ENCODE measurements at places on chromosomes 7 and 10.

GRCh38 chr10:122713091-122713885, 13.6 kb upstream of the C10orf120 start:
- no peak for DNase-seq

DNA sequence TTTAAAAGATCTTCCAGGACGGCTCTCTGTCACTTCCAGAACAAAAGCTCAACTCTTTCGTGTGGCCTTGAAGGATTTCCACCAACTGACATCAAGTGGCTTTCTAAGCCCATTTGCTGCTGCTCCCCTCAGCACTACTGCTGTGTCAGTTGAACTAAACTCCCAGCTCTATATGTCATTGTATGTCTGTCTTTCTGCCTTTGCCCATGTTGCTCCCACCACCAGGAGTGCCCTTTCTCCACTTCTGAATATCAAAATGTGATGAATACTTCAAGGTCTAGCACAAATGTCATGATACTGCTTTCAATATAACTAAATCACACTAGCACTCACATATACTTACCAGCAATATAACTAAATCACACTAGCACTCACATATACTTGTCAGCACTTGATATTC, 138.3 kb downstream of the ATXN7L1 start:
- DNase-seq = no peak

- no peak for DNase-seq
Measured at GRCh38 chr10:132556994-132557441, 19.4 kb downstream of the INPP5A start.

DNA sequence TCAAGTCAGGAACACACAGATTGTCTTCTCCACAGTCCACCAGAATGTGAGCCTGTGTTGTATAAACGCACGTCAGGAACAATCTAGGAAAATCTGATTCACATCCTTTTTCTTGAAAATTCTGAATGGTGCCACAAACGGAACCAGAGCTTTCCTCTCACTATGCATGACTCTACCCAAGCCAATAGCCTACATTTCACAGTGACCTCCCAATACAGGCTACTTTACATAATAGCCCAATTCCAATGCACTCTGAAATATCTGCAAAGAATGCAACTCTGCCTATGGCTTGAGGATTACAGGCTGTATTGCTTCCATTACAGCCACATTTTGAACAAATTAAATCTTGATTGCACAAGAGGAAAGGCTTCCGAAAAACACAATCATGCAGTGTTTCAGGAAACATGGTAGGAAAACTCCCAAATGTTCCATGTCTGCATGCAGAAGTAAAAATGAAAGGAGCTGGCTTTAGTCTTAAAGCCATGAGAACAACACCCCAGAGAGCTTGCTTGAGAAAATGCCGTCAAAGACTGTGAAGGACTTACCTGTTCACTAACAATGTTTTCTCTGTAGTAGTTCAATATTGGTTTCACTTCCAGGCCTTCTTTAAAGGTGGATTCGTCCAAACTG, 113.9 kb downstream of the ITGA8 start:
- DNase-seq = no peak

- DNase-seq = no peak
Measured at GRCh38 chr7:107045195-107045960, 873 bp downstream of the PRKAR2B start.

- DNase-seq = no peak
Measured at GRCh38 chr7:142556740-142557139, 192.5 kb upstream of the PRSS1 start.

DNA sequence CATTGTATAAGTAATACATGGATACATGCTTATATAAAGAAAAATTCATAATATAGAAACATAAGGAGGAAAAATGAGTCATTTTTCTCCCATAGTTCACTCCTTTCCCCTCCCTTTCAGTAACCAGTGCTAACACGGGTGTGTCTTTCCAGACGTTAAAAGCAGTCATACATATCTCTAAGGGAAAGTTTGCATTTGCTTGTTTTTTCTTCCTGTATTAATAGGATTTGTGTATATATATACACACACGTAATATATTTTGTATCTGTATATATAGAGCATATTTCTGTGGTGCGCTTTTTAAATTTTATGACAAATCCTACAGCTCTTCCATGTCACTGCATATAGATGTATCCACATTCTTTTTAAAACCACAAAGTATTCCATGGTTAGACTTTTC, 78.8 kb downstream of the RALA start:
- no peak for DNase-seq

GRCh38 chr10:126080879-126081411, 184.6 kb downstream of the FANK1 start:
- no peak for DNase-seq

GRCh38 chr10:92573798-92574547, at the start of gene IDE:
TSS of gene IDE (minus strand) at chr10:92574093. CDS start at chr10:92574019, 74 bp downstream.
- DNase-seq = peak; percentile 43

GRCh38 chr7:36787933-36788378, 63.7 kb upstream of the AOAH start:
- no peak for DNase-seq

- no peak for DNase-seq
Measured at GRCh38 chr7:33904681-33905388, 504 bp upstream of the BMPER start.
